Left kidney (tissue), 8 donors: ENCODE measurements at places on chromosomes 11 and 22. TPM values are rescaled to one million over a fixed set of nuclear protein-coding genes. Genes with fewer than 3 reads are reported as not detected.

The BCO2 gene
- 8.1 TPM for polyA plus RNA-seq

DNA sequence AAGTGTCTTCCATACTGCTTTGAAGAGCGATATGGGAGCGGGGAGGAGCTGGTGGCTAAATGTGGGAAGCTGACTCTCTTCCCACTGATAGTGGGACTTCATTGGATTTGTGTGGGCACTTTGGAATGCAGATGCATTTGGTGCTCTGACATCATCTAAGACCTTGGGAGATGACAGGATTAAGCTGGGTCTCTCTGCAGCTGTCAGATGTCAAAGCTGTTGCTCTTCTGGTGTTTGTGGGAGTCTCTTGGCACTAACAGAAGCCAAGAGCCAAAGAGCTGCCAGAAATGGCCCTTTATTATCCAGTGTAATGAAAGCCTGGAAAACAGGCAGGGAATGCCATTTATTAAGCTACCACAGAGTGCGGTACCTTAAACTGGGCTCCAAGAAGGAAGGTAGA, 20.6 kb downstream of the GRAMD1B start:
- no peak for DNase-seq

The OR52H1 gene
- polyA plus RNA-seq = 0.13 TPM

The SCT gene
- polyA plus RNA-seq = 0.67 TPM

- DNase-seq = no peak
Measured at GRCh38 chr22:28989484-28989883, 72.1 kb downstream of the C22orf31 start.

DNA sequence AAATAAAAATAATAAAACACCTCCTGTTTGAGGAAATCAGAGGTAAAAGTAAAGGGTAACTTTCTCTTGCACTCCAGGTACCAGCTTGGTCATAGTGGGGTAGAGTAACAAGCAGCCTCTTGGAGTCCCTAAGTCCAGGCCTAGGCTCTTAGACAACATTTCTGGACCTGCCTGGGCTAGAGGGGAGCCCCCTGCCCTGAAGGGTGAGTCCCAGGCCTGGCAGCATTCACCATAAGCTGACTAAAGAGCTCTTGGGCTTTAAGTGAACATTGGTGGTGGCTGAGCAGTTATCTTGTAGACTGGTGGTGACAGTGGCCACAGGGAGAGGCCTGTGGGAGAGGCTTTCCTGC, 18.6 kb upstream of the OR56A3 start:
- no peak for DNase-seq
